ENCODE measurements at places on chromosomes 13 and 19.

DNA sequence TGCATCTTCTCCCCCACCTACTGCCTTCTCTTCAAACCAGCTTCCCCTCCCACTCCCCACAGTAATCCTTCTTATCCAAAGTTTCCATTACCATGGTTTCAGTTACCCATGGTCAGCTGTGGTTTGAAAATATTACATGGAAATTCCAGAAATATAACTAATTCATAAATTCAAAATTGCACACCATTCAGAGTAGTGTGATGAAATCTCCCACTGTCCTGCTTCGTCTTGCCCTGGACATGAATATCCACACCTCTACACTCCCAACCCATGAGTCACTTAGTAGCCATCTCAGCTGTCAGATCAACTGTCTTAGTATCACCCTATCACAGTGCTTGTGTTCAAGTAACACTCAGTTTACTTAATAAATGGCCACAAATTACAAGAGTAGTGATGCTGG lies 3.8 kb upstream of the KCTD12 start:
- no peak for DNase-seq

DNA sequence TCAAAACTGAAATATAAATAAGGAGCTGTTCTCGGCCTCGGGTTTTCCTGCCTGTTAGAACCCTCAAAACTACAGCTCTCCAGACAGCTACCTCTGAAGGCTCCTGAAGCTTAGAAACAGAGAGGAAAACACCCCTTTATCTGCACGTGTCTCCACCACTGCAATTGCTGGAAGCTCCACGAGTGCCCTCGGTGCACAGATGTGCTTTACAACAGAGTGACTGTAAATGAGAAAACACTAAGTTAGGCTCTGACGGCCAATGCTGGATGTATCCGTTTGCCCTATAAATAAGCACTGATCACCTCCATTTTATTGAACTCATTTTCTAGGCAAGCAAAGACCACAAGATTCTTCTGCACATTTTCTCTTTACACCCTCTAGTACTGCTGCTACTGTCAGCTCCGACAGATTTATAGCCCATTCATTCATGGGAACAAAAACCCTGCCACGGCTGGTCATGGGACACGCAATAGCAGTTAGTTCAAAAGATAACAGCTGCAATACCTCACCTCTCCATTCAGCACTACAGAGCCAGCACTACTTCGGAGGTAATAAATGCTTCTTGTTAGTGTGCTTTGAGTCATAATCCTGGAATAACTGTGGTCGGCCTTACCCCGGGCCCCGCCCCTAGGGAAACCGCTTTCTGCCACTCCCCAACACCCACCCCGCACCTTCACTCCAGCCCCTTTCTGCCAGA lies 241.1 kb upstream of the ZNF507 start:
- DNase-seq, result no peak

- DNase-seq, result no peak
Measured at GRCh38 chr13:52797176-52797575, 51.3 kb downstream of the PCDH8 start.

- DNase-seq, result no peak
Measured at GRCh38 chr19:1098177-1099051, 3.2 kb upstream of the POLR2E start.

GRCh38 chr19:57888560-57889231 lies at the start of gene ZNF814:
Gene ZNF814, minus strand, starts transcription at chr19:57889037. Its CDS starts 235 bp downstream, at chr19:57888802.
- DNase-seq, result no peak

DNA sequence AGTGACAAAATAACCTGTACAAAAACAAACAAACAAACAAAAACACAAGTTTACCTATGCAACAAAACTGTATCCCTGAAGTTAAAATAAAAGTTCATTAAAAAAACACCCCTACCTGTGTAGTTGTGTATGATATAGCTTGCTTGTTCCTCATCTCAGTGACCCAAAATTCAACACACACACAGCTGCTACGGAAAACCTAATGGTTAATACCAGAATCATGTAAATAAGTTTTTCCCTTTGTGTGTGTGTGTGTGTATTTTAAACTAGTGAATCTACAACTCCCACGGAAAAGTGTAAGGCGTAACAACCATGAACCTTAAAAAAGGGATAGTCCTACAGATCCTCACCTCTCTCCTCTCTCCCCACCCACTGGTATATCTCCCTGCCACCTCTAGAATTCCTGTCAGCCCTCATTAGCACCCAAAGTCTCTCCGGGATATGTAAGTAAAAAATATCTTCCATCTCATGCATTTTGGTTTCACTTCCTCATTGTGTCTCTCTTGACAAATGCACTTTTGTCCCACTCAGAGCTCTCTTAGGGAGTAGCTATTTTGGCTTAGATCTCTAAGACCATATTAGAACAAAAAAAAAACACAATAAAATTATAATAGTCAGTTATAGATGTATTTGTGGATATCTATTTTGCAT lies 2236.5 kb downstream of the PCDH9 start:
- no peak for DNase-seq

DNA sequence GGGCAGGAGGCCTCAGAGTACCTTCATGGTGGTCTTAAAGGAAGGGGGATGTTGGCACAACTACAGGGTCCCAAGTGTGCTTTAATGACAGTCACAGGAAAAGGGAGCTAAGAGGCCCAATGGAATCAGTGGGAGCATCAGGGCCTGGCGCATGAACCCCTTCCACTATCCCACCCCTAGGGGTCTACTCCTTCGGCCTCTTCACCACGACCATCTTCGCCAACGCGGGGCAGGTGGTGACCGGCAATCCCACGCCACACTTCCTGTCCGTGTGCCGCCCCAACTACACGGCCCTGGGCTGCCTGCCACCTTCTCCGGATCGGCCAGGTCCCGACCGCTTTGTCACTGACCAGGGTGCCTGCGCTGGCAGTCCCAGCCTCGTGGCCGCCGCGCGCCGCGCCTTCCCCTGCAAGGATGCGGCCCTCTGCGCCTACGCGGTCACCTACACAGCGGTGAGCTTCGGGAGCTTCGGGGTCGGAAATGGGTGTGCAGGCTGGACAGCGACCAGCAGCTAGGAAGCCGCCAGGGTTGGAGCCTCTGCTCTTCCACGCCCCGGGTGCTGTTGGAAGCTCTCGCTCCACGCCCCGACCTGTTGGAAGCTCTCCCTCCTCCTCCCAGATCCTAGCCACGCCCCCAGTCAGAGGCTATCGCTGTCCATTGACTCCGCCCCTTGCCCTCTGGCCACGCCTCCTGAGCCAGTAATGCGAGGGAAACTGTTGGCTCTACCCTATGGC lies 6.0 kb downstream of the PLPPR2 start:
- DNase-seq, result no peak

DNA sequence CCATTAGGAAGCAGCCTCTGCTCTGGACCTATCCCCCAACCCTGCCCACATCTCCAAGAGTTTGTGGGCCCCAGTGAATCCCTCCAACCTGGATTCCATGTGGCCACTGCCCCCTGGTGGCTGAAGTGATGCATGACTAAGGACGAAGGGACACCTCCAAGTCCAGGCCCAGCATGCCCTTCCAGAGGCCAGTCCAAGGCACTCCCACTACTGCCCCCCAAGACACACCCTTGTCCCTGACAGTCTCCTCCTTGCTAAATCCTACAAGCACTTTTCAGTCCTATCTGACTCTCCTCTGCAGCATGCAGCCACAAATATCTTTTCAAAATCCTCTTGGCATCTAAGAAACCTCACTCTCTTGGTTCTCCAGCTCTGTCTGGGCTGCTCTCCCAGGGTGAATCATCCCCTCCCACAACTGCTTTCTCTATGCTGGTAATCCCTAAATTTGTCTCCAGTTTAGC lies 33.0 kb downstream of the DEDD2 start:
- DNase-seq, result peak; percentile 16

GRCh38 chr13:61039302-61039701 lies 376.3 kb downstream of the PCDH20 start:
- no peak for DNase-seq

DNA sequence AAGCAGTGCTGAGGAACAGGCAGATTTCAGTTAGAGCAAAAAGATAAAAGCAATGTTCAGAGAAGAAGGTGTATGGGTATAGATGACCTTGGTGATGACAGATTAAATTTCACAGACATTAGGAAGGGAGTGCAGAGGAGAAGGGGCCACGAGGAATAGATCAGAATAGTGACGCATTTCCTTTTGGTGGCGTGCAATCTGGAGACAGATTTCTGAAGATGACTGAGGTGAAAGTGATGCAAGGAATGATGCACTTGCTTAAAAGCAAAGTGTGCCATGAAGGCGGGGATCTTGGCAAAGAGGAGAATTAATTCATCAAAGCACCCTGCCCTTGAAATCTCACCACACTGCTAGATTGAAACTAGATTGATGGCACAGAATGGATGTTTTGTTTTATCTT lies 202.4 kb downstream of the ITGBL1 start:
- no peak for DNase-seq

DNA sequence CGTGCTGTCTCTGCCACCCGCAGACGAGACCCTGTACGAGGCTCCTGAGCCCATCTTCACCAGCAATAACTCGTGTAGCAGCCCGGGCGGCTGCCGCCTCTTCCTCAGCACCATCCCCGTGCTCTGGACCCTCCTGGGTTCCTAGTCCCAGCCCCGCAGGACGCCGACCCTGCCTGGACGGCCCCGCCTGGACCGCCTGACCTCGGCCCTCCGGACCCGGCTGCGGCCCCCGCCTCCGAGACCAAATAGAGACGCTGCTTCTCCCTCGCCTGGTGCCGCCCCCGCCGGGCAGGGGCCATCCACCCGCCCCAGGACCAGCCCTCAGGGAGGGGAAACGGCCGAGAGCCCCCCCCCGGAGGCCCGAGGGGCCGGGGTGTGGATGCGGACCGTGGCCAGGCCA lies 14.1 kb downstream of the EFNA2 start:
- DNase-seq, result no peak

DNA sequence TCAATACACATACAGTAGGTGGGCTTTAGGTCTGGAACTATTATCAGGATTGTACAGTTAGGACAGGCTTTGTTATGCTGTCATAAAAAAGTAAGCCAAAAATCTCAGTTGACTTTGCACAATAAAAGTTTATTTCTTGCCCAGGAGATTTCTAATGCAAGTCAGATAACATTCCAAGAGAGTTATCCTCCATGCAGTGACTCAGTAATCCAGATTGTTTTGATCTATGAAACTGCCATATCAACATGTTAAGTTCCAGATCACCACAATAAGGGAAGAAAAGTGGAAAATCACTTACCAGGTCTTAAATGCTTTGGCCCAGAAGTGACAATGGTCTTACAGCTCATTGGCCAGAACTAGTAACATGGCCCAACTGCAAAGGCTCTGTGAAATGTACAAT lies 636.2 kb upstream of the KLF12 start:
- DNase-seq, result no peak

- DNase-seq, result no peak
Measured at GRCh38 chr13:57437587-57437986, 194.0 kb upstream of the PCDH17 start.

GRCh38 chr13:35473206-35473775 lies 3.2 kb downstream of the MAB21L1 start:
- no peak for DNase-seq

DNA sequence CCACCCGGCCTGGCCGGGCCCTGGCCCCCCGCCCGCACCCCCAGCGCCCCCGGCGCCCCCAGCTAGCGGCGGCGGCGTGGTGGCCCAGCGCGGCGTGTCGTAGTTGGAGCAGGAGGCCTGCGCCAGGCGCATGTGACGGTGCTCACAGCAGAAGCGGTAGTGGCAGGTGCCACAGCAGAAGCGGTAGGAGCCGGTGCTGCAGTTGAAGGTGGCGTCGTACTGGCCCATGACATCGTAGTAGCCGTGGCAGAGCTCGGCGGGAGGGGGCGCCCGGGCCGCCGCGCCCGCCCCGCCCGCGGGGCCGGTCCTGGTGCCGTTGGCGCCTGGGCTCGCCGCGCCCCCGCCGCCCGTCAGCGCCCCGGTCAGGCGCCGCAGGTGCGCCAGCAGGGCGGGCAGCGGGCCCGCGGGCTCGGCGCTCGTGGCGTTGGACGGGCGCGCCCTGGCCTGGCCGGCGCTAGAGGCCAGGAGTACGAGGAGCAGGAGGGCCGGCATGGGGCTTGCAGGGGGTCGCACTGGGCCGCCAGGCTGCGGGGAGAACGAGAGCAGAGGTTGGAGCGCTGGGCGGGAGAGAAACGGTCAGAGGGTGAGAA lies 633 bp downstream of the SHISA7 start:
- no peak for DNase-seq

GRCh38 chr13:76758738-76759137 lies 127.5 kb downstream of the KCTD12 start:
- no peak for DNase-seq

DNA sequence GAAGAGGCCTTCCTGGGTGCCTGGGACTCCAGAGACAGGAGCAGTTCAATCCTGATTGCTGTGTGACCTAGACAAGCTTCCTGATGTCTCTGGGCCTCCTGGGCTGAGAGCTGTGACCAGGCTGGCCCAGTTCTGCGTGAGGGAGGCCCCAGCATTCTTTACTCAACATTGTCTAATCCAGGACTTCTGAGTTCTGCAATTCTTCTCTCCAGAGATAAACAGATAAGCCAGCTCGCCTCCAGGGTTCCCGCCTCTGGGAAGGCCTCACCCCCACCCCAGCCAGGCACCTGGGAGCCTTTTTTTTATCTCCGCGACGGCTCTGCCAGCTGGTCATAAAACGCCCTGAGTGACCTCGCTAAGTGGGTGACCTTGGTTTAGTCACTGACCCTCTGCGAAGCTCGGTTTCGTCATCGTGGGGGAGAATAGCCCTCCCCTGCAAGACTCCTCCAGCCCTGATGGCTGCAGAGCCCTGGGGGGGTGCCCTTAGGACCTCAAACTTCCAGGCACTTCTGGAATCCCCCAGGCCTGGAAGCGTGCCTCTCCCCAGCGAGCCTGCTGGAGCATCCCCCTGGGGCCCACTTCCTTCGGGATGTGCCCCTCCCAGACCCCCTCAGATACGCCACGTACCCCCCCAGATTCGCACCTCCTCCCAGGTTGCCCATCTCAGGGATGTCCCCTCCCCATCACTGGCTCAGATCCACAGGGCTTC lies 1.9 kb downstream of the SULT2B1 start:
- no peak for DNase-seq

DNA sequence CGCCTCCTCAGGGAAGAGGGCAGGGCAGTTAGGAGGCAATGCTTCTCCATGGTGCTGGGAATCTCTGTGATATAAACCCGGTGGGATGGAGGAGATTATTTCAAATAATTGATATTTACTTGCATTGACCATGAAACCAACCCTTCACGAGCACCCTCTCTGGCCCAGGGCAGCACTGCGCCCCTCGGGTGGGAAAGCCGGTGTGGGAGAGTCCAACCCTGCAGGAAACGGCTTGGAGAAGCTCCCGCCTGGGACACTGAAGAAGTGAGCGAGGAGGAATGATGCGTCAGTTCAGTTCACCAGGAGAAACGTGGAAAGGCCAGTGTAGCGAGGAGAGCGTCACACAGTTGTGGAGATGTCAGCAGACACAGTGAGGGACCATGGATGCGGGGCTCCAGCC lies 99.9 kb downstream of the COL4A2 start:
- DNase-seq, result no peak

DNA sequence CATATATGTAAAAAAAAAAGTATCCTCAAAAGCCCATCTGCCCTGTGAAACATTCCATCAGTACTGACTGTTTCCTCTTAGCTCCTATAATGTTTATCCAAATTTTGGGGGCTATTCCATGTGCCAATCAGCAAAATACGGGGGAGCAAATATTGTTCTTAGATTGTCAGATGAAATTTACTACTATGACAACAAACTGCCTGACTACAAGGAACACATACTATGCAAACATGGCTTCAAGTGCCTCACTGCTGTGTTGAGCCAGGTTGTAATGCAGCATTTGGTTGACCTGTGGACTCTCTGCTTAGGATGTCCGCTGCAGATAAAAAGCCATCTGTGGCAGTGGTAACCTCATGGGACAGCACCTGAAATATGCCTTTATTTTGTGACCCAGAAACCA lies 98.2 kb upstream of the SCEL start:
- DNase-seq, result no peak
